ENCODE measurements at places on chromosomes 1 and 21. TPM values are rescaled to one million over a fixed set of nuclear protein-coding genes. Genes with fewer than 3 reads are reported as not detected.

- peaks cover 13% of the 10 kb centered on the region for H3K4me1 ChIP-seq
- peaks cover 39% of the 10 kb centered on the region for H3K36me3 ChIP-seq
- H3K27me3 ChIP-seq, result no peaks in the 10 kb centered on the region
- no peak for DNase-seq
- no peak overlapping the region for H3K4me3 ChIP-seq
Measured at GRCh38 chr21:45529785-45530422, 12.3 kb downstream of the SLC19A1 start.

DNA sequence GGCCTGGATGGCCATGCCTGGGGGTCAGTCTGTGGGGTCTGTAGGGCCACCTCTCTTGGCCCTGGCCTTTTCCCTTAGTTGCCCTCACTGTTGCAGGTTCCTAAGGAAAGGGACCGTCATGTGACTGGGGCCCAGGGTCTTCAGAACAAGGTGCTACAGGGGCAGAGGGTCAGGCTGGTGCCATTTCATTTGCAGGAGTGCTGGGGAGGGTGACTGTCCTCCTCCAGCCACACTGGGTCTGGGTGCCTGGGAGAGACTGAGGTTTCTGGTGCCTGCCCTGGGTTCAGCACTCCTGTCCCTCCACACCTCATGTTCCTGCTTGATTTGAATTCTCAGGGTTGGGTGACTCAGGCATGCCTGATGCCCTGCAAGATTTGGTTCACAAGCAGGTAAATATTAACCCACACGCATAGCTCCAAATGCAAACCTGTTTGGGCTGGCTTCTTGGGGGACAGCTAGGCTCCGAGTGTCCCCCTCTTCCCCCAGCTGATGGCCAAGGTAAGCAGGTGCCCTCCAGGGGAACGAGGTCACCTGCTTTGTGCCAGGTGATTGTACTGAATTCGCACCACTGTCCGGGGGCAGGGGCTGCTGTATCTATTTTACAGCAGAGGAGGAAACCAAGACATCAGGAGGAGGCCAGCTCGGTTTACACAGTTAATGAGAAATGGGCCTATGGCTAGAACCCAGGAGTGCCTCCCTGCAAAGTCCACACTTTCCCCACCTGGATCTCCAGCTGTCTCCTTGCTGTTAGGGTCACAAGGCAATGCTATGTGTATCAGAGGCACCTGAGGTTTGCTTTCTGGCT, 20.3 kb downstream of the ARHGEF10L start:
- no peak for DNase-seq
- no peak overlapping the region for H3K4me3 ChIP-seq
- no peak overlapping the region for H3K27ac ChIP-seq
- H3K27me3 ChIP-seq, result no peaks in the 10 kb centered on the region
- H3K4me1 ChIP-seq, result no peaks in the 10 kb centered on the region

DNA sequence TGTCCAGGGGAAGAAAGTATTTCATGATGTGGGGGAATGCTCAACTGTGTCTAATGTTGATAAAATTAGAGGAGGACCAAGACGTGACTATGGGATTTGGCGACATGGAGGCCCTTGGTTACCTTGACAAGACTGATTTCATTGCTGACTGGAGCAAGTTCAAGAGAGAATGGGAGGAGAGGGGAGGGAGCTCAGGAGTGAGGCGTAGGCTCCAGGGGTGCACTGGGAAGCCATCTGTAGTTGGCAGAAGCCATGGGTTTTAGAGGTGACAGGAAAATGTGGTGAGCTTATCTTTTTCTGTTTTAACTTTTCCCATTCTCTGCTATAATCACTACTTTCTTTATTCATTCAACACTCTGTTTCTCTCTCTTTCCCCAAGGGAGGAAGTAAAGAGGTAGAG, 15.8 kb downstream of the UBE4B start:
- H3K27ac ChIP-seq, result no peak overlapping the region
- no peak overlapping the region for H3K4me3 ChIP-seq
- peaks cover 16% of the 10 kb centered on the region for H3K36me3 ChIP-seq
- no peaks in the 10 kb centered on the region for H3K27me3 ChIP-seq

- no peaks in the 10 kb centered on the region for H3K36me3 ChIP-seq
- no peak for DNase-seq
- H3K4me1 ChIP-seq, result no peaks in the 10 kb centered on the region
- peaks cover 10% of the 10 kb centered on the region for H3K27me3 ChIP-seq
Measured at GRCh38 chr1:112044745-112045144, 55.3 kb upstream of the KCND3 start.

Gene S100A6
- total RNA-seq, result 557 TPM

Gene ANKRD35
- 0.42 TPM for total RNA-seq

Gene RPE65
- total RNA-seq, result not detected
